ENCODE measurements at places on chromosomes 7 and 10.

DNA sequence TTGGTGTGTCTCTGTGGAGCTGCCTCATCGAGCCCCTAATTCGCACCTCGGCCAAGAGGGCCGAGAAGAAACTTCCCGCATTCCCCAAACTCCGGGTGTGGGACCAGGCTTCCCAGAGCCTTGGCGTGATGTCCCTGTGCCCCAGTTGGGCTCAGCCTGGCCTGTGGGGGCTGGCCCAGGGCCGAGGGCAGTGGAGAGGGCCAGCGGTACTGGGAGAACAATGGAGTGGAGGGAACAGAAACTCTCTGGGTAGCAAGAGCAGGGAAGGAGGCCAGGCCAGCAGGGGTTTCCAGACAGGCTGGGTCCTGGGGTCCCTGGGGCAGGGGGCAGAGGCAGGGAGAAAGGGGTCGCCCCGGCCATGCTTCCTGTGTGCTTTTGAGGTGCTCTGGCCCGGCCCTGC is 16.0 kb downstream of the TMEM270 start:
- DNase-seq: no peak

DNA sequence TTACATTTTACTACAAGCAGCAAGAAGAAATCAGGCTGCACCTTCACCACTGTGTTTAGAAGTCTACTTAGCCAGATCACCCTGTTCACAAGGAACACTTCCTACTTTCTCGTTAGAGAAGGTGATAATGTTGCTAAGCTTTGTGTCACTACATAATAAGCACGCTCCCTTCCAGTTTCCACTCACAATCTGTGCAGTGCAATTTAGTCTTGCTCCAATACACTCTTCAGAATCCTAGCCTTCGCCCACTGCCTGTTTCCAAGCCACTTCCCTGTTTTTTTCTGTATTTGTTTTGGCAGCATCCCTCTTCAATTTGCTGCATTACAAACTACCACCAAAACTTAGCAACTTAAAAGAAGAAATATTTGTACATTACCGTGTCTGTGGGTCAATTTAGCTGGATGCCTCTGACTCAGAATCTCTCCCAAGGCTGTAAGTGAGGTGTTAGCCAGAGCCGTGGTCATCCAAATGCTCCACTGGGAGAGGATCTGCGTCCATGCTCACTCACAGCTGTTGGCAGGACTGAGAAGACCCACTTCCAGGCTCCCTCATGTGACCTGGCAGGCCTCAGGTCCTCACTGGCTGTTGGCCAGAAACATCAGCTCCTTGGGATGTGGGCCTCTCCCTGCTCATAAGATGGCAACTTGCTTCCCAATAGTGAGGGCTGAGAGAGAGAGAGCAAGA is 110.4 kb downstream of the PON1 start:
- DNase-seq: peak; percentile 5

DNA sequence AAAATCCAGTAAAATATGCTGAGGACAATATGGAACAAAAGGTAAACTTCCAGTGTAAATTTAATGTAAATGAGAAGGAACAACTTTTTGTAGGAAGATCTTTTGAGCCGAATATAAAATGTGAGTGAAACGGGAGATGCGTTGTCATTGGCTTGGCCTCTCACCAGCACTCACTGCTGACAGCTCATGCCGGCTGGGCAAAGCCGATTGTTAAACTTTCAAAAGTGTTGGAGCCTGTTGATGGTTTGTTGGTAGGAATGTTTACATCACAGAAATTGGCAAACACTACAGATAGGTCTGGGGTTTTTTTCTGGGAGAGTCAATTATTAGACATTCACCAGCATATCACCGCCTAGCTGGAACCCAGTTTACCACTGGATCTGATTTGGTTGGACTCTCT is 6.1 kb downstream of the PSTK start:
- DNase-seq: no peak

GRCh38 chr10:4656576-4657194 is 169.3 kb upstream of the AKR1E2 start:
- DNase-seq: peak; percentile 71

DNA sequence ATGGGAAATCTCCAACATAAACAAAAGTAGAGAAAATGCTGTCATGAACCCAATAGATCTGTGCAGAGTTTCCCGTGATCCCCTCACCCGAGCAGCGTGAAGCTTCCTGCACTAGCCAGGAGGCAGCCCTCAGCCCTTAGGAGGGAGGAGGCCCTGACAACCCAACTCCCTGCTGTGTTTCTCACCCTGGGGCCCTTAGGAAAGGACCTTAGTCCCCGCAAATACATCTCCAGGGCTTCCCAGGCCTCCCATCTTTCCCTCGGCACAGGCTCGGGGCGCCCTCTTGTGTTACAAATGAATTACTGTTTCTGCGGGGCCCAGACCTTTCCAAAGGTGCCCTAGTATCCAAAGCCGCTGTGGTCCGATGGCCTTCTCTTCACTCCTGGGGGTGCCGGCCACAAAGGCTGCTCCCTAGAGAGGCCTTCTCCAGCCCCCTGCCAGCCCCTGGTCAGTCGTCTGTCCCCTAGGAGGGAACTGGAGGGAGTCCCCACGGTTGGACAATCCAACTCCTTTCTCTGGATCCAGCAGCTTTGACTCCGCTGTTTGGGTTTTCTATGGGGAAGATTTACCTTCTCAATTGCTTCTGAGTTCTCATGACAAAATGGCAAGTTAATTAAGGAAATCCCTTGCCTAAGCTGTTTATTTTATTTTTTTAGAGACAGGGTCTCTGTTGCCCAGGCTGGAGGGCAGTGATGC is 49.9 kb upstream of the SH2B2 start:
- DNase-seq: peak; percentile 74

DNA sequence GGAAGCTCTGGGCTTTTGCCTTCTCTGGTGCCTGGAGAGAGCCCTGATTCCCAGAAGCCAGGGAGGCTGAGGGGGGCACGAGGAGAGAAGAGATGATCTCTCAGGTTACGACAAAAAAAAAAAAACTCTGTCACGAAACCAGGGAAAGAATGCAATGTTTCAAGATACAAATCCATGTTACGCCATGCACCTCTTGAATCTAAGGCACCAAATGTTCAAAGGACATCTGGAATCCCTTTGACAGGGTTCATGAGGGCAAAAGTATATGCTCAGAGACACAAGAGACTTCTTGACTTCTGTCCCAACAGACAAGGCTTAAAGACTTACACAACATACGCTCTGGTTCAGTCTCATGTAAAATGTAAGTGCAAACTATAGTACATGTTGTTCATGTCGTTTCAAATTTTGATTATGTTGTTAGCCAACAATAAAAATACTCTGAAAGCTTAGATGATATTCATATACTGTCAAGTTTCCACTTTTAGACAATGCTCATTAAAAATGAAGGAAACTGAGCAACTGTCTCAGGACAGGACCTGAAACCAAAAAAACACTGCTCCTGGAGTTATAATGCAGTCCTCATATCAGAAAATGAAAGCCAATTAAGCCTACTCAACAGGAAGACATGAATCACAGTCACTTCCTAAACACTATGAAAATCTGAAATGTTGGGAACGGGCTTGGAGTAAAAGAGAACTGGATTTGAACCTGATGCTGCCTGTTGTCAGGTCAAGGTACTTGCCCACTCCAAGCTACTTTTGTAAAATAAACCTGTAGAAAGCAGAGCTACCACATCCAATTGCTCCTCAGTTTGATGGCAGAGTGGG is 72.3 kb downstream of the CHCHD3 start:
- peak; percentile 10 for DNase-seq

GRCh38 chr10:73414230-73414945 is 530 bp upstream of the ANXA7 start:
- DNase-seq: no peak

- peak; percentile 18 for DNase-seq
These were observed 29.1 kb upstream of the LBX1 start for GRCh38 chr10:101258179-101258885.

- no peak for DNase-seq
These were observed 1.3 kb downstream of the PCBD1 start for GRCh38 chr10:70886921-70887665.

- no peak for DNase-seq
These were observed 50.6 kb upstream of the CELF2 start for GRCh38 chr10:10967029-10967428.

GRCh38 chr10:89399956-89400355 is 7.5 kb downstream of the IFIT1 start:
- DNase-seq: no peak

DNA sequence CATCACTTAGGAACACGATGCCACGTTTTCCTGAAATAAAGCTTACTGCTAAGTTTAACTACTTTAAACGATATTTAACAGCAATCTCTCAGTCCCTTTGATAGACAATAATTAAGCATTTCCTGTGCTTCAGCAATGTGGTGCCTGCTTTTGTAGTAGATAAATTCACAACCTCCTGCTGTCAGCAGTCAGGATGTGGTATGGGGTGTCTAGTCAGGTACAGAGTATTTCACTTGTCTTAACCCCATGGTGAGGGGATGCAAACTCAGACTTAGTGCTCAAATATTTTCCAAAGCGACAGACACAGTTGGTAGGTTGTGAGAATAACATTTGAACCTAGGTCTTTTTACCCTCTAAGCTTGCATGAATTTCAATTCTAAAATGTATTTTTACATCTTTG is 526.2 kb upstream of the PFKP start:
- no peak for DNase-seq

- DNase-seq: no peak
These were observed 15.8 kb downstream of the TSPAN12 start for GRCh38 chr7:120842121-120842621.

- no peak for DNase-seq
These were observed 305.9 kb upstream of the SMIM30 start for GRCh38 chr7:113424185-113424817.

GRCh38 chr10:72542396-72542815 is 83.5 kb downstream of the MICU1 start:
- no peak for DNase-seq

GRCh38 chr7:142886866-142887265 is 1.3 kb upstream of the TRPV6 start:
- no peak for DNase-seq

DNA sequence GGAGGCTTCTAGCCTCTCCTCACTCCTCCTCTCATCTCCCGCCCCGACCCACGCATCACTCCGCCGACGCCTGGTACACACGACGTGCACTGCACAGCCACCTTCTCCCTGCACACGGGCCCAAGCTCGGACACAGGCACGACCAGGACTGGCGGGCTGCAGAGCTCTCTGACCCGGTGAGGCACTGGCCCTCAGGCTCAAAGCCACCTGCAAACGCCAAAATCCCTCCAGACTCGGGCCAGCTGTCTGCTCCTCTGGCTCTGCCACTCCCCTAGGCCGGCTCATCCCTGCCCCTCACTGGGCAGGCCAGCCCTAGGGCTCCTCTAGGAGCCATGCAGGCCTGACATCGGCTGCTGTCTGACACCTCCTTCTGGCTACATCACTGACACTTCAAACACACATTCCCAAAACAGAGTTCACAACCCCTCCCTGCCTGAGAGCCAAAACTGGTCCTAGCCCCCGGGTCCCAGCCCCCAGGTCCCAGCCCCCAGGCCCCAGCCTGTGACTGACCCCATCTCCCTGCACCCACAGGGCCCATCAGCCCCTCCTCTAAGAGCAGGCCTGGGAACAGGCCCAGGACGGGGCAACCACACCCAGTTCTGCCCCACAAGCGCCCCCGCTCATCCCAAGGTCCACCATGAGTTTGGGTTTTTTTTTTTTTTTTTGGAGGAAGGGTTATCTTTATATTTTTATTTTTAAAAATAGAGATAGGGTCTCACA is 35.1 kb downstream of the MAD1L1 start:
- no peak for DNase-seq

DNA sequence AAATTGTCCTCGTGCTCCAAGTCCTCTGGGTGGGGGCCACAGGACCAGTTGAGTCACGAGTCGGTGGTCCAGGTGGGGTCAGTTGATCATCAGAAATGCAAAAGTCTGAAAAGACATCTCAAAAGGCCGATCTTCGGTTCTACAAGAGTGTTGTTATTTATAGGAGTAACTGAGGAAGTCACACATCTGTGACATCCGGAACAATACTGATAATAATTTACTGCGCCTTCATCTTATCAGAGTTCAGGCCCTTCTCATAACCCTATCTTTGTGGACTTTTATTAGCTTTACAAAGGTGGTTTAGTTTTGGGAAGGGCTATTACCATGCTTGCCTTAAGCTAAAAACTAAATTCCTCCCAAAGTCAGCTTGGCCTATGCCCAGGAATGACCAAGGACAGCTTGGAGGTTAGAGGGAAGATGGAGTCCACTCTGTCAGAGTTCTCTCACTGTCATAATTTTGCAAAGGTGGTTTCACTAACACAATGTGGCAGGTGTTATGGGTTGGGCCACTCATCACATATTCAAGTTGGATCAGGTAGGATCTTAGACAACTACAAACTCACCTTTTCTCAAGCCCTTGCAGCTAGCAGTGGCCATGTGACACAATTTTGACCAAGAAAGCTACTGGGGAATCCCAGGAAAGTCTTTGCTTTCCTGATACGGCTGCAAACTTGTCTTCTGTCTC is 54.7 kb upstream of the CHST3 start:
- DNase-seq: no peak

DNA sequence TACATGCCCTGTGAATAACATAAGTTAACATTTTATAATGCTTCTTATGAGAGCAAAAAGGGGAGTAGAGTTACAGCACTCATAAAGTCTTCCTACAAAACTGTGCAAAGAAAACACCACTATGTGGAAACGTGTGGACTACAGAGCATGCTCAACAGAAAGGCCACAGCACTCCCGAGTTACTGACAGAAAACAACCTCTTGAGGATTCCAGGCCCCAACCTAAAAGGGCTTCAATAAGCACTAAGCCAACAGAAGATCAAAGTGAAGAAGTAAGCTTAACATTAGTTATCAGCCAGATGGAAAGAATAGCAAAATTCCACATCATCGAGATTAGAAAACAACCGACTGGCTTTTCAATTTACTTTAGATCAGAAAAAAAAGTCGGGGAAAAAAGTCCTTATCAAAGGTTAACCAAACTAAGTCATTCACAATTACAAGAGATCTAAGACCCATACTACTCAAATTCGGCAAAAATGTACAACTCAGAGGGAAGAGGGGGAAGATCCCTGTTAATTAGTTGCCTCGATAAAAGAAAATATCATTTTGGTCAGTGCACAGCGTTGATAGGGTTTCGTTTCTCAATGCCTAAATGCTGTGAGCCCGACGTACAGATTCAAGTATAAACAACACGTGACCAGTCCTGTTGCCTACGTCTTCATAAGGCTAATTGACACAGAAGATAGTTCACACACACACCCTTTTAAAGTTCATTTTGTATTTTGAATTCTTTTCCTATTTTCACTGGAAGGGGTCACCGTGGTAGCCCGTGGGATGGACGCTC is 1.4 kb downstream of the KBTBD2 start:
- peak; percentile 66 for DNase-seq

- DNase-seq: no peak
These were observed 712.7 kb upstream of the IGFBP3 start for GRCh38 chr7:46633630-46634240.

DNA sequence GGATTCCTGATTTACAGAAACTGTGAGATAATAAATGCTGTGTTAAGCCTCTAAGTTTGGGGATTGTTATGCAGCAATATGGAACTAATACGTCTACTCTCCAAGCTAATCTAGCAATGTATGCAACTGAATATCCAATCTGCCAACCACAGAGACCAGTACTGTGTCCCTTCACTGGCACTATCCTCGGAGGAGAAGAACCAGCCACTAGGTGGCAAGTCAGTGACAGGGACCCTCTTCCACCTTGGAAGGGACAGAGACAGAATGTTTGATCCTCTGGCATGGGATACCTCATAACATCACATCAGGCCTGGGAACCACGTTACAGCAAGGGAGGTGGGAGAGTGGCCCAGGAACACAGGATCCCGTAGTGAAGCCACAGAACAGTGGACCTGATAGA is 96.4 kb downstream of the CREM start:
- DNase-seq: no peak

GRCh38 chr7:14902589-14903067 is at the start of gene DGKB:
TSS of gene DGKB (minus strand) at chr7:14902751.
- DNase-seq: peak; percentile 22

GRCh38 chr10:126017961-126018560 is 121.7 kb downstream of the FANK1 start:
- DNase-seq: peak; percentile 94

GRCh38 chr10:78342827-78343653 is 309.4 kb downstream of the RPS24 start:
- DNase-seq: no peak

Measured in EH (cell line).